DND-41 (cell line): ENCODE measurements at places on chromosomes 11 and 22.
A peak's percentile ranks its signal among the peaks of the same experiment; 100 is the strongest.

- DNase-seq = no peak
Measured at GRCh38 chr11:122313581-122313980, 197.6 kb upstream of the BLID start.

GRCh38 chr11:74929431-74930363 is 19.2 kb downstream of the XRRA1 start:
- peak; percentile 70 for DNase-seq

DNA sequence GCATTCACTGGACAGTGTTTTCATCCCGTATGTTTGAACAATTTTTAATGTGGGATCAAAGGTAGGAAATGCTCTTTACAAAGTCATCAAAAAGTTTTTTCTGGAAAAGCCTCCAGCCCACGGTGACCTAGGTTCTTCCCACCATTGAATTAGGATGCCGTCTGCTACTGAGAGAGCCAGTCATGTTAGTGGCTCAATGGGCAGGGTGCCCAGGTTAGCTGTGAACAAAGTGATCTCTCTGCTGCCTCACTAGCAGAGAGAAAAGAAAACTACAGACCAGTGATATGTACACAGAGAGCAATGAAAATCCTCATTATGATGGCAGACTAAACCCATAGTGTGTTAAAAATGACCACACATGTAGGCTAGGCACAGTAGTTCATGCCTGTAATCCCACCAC is 32.4 kb downstream of the KCNQ1 start:
- no peak for DNase-seq

DNA sequence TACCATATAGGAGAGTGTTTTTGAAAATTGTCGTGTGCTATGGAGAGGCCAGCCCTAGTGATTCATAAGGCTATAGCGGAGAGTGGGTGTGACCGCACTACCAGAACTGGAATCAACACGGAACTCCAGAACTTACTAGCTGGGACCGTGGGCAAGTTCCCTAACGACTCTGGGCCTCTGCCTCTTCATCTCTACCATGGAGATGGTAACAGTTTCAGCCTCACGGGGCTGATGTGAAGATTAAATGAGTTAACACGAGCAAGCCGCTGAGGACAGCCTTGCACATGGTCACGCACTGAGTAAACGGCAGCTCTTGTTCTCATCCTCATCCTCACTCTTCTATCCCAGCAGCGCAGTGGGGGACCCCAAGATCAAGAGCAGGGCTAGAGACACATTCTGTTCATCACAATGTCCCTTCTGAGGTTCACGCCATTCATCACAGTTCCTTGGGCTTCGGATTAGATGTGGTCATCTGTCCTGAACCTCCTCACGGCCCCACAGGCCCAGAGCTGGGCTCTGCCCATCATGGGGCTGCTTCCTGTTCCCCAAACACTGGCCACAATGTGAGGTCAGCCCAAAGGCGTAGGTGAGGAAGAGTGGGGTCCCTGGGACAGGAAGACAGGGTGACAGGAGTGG is 47.2 kb upstream of the CD5 start:
- no peak for DNase-seq

DNA sequence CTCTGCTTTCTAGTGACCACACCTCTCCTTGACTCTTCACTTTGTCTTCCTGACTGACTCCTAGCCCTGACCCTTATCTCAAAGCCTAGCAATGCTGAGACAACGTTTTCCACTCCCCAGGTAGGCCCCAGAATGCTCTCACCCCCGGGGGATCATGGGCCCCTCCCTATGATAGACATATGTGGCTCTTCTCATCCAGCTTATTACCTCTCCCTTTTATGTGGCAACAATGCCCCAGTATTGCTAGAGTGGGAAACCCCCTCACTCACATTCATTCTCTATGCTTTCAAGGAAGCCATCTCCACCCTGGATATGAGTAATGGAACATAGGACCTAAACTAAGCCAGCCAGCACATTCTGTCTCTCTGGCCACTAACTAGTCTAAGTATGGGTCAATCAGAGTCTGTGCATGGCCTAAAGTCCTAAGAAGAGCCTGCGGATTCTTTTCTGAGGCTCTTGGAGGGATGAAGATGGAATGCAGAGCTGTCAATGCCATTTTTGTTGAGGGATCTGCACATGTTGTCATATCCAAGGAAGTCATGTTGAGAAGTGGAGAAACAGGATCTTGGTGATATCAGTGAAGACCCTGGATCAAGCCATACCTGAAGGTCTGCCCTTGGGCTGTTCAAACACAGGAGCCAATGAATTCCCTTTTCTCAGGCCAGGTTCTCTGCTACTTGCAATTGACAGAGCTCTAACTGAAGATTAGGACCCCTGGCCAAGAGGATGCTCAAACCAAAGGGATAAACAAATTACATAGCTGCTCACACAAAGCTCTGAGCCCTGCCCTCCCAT is 79.8 kb upstream of the GRK3 start:
- no peak for DNase-seq

- no peak for DNase-seq
Measured at GRCh38 chr22:19914201-19914943, 27.2 kb upstream of the COMT start.

- no peak for DNase-seq
Measured at GRCh38 chr11:117222991-117223740, 8.7 kb downstream of the PCSK7 start.
